Activated gamma-delta T cell treated with Interleukin-2 at 50 U/mL for 16 hours (primary cell): ENCODE measurements at places on chromosomes 1 and 21.

DNA sequence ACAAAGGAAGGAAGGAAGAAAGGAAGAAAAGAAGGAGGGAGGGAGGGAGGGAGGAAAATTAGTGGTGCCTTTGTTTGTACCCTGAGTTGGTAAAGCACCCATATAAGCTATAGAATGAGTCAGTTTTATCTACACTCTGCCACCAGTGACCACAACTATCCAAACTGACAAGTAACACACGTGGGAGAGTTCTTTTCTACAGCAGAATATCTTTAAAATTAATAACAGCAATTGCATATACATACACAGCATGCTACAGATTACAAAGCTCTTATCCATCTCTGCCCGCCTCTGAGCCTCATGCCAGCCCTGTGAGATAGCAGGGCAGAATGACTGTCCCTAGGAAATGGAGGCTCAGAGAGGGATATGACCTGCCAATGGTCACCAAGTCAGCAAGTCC, 20.3 kb downstream of the CDCP2 start:
- DNase-seq = no peak

DNA sequence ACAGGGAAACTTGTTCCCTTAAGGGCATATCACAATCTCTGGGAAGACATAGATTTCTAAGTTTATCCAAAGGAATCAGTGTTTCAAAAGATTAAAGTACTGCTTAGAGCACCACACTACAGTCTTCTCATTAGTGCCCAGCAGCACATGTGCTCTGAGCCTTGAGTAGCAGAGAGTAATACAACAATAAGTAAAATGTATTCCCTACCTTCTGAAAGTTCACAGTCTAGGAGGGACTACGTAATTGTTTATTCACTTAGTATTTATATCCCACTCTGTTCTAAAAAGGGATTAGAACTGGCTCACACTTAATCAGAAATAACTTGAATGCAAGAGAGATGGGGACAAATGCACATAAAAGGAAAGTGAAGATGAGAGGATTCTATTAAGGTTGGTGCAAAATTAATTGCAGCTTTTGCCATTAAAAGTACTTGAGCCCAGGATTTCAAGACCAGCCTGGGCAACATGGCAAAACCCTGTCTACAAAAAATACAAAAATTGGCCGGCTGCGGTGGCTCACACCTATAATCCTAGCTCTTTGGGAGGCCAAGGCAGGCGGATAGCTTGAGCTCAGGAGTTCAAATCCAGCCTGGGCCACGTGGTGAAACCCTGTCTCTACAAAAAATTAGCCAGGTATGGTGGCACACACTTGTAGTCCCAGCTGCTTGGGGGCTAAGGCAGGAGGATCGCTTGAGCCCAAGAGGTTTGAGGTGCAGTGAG, 9.0 kb downstream of the SYNC start:
- DNase-seq = no peak

- no peak for DNase-seq
Observed at GRCh38 chr1:169486281-169487051, 722 bp upstream of the SLC19A2 start.

DNA sequence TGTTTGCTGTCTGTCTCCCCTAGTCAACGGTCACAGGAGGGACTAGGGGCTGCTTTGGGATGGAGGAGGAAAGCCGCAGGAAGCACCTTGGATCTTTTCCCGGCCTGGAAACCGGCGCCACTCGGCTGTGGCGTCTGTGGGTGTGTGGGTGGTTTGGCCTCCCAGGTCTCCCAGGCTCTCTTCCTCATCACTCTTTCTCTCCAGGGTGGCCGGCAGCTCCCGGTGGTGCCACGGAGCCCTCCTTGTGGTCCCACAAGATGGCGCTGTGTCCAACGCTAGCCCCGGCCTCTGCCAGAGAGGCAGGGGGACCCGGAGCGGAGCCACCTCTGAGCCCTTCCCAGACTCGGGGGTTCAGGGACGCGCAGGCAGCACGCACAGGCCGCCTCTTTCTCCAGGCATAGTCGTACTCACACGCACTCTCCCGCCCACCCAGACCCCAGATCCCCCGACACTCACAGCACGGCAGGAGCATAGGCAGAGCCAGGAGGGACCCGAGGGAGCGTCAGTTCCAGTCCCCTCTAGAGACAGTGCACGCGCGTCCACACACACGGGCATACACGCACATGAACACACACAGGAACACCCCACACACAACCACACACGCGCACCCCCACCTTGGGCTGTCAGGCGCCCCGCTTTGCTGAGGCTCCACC, 31.2 kb downstream of the CDCP2 start:
- DNase-seq = peak; percentile 66

GRCh38 chr1:56125316-56125715, 454.0 kb downstream of the PLPP3 start:
- DNase-seq = no peak

DNA sequence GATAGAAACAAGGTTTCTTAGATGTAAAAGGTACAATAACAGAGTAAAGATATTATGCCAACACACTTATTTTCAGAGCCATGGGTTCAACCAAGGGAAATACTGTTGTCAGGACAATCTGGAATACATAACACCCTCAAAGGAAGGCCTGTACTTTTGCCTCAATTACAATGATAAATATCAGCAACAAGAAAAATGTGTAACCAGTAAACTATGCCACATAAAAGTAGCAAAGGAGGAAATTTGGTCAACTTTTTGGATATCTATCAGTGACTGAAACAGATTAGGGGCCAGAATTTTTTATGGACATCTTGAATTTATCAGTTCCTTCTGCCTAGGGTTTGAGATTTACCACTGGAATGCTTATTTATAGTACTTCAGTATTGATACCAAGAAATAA, 24.6 kb upstream of the RAP1GAP start:
- DNase-seq = no peak

- DNase-seq = no peak
Observed at GRCh38 chr1:54297596-54298283, 97.8 kb downstream of the MRPL37 start.

DNA sequence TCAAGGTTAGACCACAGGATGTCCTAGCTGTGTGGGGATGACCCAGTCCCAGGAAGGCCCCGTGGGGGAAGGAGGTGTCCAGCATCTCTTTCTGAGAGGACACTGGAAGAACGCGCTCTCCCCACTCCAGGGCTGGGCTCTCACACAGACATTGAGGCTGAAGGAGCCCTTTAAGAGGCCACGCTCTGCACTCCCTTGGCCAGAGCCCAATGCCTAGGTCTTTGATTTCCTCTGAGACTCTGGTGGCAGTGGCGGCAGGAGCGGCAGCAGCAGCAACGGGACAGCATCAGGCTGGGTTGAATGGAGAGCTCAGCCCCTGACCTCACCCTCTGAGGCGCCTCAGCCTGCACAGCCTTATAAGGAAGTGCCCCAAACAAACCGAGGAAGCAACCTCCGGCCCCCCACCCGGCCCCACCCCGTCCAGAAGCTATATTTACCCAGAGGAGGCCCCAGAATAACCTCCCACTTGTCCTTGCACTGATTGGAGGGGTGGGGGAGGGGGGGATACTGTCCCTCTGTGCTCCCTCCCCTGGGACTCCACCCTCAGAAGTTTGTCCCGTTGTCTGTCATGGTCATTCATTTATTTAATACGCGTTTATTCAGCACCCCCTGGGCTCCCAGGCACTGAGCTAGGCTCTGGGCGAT, 12.3 kb downstream of the NES start:
- DNase-seq = no peak

- no peak for DNase-seq
Observed at GRCh38 chr1:66648901-66649595, 103.2 kb upstream of the DYNLT5 start.

DNA sequence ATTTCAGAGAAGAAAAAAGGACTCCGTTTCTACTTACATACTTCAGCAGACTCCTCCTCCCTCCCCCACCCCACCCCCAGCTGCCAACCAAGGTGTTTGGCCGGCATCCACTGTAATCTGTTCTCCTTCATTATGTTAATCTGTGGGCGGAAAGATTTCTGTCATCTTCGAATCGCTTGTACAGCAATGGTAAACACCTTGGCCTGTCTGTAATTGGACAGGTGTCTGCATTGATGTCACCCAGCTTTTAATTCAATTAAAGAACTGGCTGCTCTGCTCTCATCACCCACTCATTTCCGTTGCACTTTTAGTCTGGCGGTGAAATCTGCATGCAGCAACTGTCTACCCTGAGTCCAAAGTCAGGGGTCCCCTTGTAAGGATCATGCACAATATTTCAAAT, 368.6 kb downstream of the USH2A start:
- DNase-seq = no peak

GRCh38 chr1:98211271-98211845, 290.5 kb upstream of the DPYD start:
- DNase-seq = no peak

- no peak for DNase-seq
Observed at GRCh38 chr1:234643111-234643849, 33.3 kb upstream of the IRF2BP2 start.

DNA sequence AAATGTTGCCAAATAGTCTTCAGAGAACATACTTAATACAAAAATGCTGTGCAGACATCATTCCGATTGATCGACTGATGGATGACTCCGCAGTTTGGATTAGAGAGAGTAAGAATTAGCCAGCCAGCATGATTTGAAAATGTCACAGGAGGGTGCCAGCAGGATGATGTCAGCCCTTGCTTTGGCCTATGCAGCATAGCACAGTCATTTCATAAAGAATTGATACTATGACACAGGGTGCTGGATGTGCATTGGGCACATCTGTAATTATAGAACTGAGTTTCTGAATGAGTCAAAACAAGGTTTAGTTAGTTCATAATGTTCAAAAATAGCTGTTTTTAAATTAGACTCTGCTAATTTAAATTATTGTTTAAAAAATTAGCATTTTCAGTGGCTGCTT, 21.6 kb upstream of the TRAF5 start:
- DNase-seq = no peak
